ENCODE measurements at places on chromosomes 13 and 19. TPM values are rescaled to one million over a fixed set of nuclear protein-coding genes. Genes with fewer than 3 reads are reported as not detected.

Gene FUT2
- not detected for total RNA-seq

Gene MYO1F
- total RNA-seq: 0.48 TPM

Gene FPR1
- total RNA-seq: 0.13 TPM

Gene PPFIA3
- total RNA-seq: 8.0 TPM

Gene LDLR
- 21.7 TPM for total RNA-seq

Gene REEP6
- total RNA-seq: 5.8 TPM

Gene FCAR
- not detected for total RNA-seq

Gene C5AR2
- 15.0 TPM for total RNA-seq

Gene RDH8
- 0.24 TPM for total RNA-seq

Gene RCBTB2
- total RNA-seq: 1.6 TPM

Gene ZNF260
- 8.1 TPM for total RNA-seq

Gene GFY
- 0.08 TPM for total RNA-seq

Gene TPTE2
- total RNA-seq: not detected

Gene RFPL4A
- 0.35 TPM for total RNA-seq

Gene PNMA8C
- not detected for total RNA-seq

Gene GJB6
- total RNA-seq: not detected

Gene CYP2S1
- 21.8 TPM for total RNA-seq

Gene DMKN
- 32.5 TPM for total RNA-seq

Gene GDF15
- 31.3 TPM for total RNA-seq

Gene MAB21L1
- not detected for total RNA-seq

Gene PCDH20
- total RNA-seq: not detected

Gene ZNF285
- 2.1 TPM for total RNA-seq

Gene MUC16
- total RNA-seq: 0.02 TPM

Gene ZNF497
- total RNA-seq: 1.7 TPM

Gene PPP1R37
- 40.4 TPM for total RNA-seq

Gene MAMSTR
- 0.42 TPM for total RNA-seq

Gene TNNT1
- 135 TPM for total RNA-seq

Gene CGB2
- not detected for total RNA-seq

Gene SLC6A16
- 1.6 TPM for total RNA-seq

Gene GNG8
- not detected for total RNA-seq

Gene OR7D2
- not detected for total RNA-seq

Gene ZNF540
- total RNA-seq: not detected

Gene CCL25
- not detected for total RNA-seq

Gene DOCK6
- total RNA-seq: 9.2 TPM

Gene ZNF763
- total RNA-seq: not detected

Gene GJA3
- total RNA-seq: 1.4 TPM

Gene ZNF493
- total RNA-seq: 0.07 TPM

Gene U2AF1L4
- 24.6 TPM for total RNA-seq

Gene ZNF780B
- total RNA-seq: 4.7 TPM

Gene CEACAM21
- not detected for total RNA-seq

Gene CD37
- not detected for total RNA-seq

Gene PEAK3
- total RNA-seq: 0.08 TPM

Gene ZNF606
- 2.2 TPM for total RNA-seq

Gene OLFM2
- total RNA-seq: 11.2 TPM

Gene ERICH6B
- not detected for total RNA-seq

Gene CFD
- 27.5 TPM for total RNA-seq

Gene PNMA8A
- total RNA-seq: 9.3 TPM

Gene ANKLE1
- 0.22 TPM for total RNA-seq

Gene IZUMO2
- not detected for total RNA-seq

Gene PRR19
- total RNA-seq: 4.3 TPM

Gene LRRC25
- total RNA-seq: not detected

Gene CEACAM20
- total RNA-seq: not detected

Gene RNU6-9
- total RNA-seq: not detected

Gene USHBP1
- total RNA-seq: not detected

Gene PLIN5
- 0.28 TPM for total RNA-seq

Gene RGL3
- 3.0 TPM for total RNA-seq

Gene PPP1R13L
- total RNA-seq: 39.9 TPM

Measured in A549 treated with Mapracorat at 1 μM for 4 hours (cell line).